ENCODE measurements at places on chromosomes 4 and X. TPM values are rescaled to one million over a fixed set of nuclear protein-coding genes. Genes with fewer than 3 reads are reported as not detected.
A peak's percentile ranks its signal among the peaks of the same experiment; 100 is the strongest.

- no peak for DNase-seq
Measured at GRCh38 chr4:184732126-184732525, 1.8 kb downstream of the CENPU start.

GRCh38 chr4:24570574-24571236 lies 13.6 kb downstream of the DHX15 start:
- DNase-seq: no peak

- DNase-seq: no peak
Measured at GRCh38 chr4:118327554-118328241, 25.1 kb downstream of the PRSS12 start.

- DNase-seq: peak; percentile 80
Measured at GRCh38 chr4:48905363-48906015, 1.1 kb downstream of the OCIAD2 start.

GRCh38 chrX:11535156-11535919 lies 130.4 kb downstream of the ARHGAP6 start:
- no peak for DNase-seq

DNA sequence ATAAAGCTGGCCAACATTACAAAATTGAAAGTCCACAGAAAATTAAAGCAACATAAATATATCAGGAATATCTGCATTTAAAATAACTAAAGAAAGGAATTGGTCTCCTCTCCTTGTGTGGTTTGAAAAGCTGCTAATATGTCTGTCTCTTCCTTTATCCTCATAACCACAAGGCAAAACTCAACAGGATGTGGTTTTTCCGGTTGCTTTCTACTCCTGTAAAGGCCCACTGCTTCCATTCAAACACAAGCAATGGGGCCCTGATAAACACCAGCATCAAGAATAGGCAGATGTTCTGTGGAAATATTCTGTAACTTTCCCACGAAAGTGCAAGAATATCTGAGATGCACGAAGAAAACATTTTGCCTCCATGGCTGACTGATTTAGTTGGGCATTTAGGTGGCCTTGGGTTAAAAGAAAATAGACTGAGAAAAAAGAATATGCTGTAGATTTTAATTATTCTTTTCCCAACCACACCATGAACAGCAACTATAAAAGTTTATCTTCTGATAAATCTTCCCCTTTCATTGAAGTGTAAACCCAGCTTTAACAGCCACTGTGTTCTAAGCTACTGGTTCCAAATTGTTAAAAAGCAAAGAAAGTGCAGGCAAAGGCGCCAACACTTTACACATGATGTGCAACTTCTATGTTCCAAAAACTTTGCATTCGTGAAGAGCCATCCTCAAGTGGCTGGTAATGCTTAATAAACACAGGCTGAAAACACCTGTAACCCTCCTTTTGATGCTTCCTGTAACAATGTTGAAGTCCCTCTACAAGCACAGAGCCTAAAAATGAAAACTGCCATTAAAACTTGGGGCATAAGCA lies 50.5 kb upstream of the NDST3 start:
- no peak for DNase-seq

- no peak for DNase-seq
Measured at GRCh38 chr4:55410431-55410830, 14.7 kb downstream of the TMEM165 start.

GRCh38 chrX:12798601-12799000 lies 7.4 kb downstream of the PRPS2 start:
- no peak for DNase-seq

GBA3 gene
- total RNA-seq: 57.4 TPM
